ENCODE measurements at places on chromosomes 2 and 18. TPM values are rescaled to one million over a fixed set of nuclear protein-coding genes. Genes with fewer than 3 reads are reported as not detected.

TMEM163 gene
- total RNA-seq: 45.8 TPM

GRCh38 chr2:66531567-66531966 lies 96.6 kb downstream of the MEIS1 start:
- H3K36me3 ChIP-seq: peaks cover 3% of the 10 kb centered on the region
- peak overlapping the region; percentile 79 for H3K27ac ChIP-seq
- H3K4me1 ChIP-seq: peaks cover 42% of the 10 kb centered on the region
- no peak overlapping the region for H3K4me3 ChIP-seq

GRCh38 chr2:42941633-42942176 lies 149.3 kb upstream of the HAAO start:
- no peak for DNase-seq
- no peaks in the 10 kb centered on the region for H3K36me3 ChIP-seq
- H3K4me3 ChIP-seq: no peak overlapping the region

CTAGE1 gene
- not detected for total RNA-seq

DNA sequence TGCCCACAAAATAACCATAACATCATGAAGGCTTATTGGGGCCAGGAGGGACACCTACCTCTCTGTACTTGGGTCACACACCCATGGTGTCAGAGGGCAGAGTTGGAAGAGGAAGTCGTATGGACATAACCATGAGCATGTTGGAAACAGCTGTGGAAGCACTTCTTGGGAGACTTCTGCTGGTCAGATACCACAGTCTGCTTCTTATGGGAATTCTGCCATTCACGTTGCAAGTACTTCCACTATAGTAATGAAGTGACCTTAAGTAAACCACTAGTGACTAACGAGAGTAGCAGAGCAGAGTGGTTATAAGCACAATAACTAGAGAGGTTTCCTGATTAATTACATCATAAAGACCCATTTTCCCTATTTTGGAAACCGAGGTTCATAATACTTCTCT lies 61.1 kb upstream of the TFPI start:
- H3K27me3 ChIP-seq: no peaks in the 10 kb centered on the region
- no peaks in the 10 kb centered on the region for H3K36me3 ChIP-seq
- no peak overlapping the region for H3K4me3 ChIP-seq
- DNase-seq: no peak
- H3K27ac ChIP-seq: no peak overlapping the region
- H3K4me1 ChIP-seq: no peaks in the 10 kb centered on the region

DNA sequence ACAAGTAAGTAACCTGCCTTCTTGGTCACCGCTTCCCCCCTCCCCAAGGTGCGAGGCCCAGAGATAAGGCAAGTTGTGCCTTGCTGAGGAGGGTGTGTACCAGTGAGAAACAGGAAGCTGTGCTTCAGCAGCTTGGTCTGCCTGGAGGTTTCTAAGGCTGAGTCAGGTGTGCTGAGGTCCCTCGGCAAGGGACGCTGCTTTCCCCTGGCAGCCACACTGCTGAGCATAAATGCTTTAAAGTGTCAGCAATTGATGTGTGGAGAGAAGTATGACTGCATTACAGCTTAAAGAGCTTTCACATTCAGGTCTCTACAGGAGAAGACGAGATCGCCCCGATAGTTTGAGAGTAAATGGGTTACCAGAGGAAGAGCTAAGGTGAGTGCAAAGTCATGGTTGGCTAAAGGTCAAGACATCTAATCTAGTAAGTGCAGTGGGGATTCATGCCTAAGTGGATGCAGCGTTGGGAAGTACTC lies 86.9 kb downstream of the LIMS1 start:
- peaks cover 35% of the 10 kb centered on the region for H3K4me1 ChIP-seq
- H3K36me3 ChIP-seq: no peaks in the 10 kb centered on the region
- DNase-seq: no peak
- no peaks in the 10 kb centered on the region for H3K27me3 ChIP-seq

WDPCP gene
- 9.2 TPM for total RNA-seq

DNA sequence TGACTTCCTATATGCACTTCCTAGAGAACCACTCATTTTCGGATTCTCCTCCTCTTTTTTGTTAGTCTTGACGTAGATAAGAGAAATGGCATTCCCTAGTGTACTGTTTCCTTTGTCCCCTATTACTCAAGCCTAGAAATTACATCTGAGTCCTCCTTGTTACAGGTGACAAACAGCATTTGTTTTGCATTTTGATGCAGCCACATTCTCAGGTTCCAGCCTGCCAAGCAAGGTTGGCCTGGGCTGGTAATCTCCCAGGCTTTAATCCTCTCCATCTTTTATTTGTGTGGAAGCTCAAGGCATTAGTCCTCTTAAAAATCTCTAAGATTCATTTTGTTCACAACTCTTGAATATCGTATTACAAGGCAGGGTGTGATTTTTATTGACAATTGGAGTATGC lies 318.0 kb upstream of the NRP2 start:
- no peak overlapping the region for H3K27ac ChIP-seq
- peaks cover 21% of the 10 kb centered on the region for H3K4me1 ChIP-seq
- no peaks in the 10 kb centered on the region for H3K27me3 ChIP-seq
- no peak overlapping the region for H3K4me3 ChIP-seq
- no peaks in the 10 kb centered on the region for H3K36me3 ChIP-seq
- peak; percentile 5 for DNase-seq

D2HGDH gene
- 19.4 TPM for total RNA-seq

IL36RN gene
- total RNA-seq: not detected

HRH4 gene
- total RNA-seq: 0.14 TPM

- DNase-seq: no peak
Measured at GRCh38 chr18:55013685-55014084, 54.4 kb upstream of the CCDC68 start.

GRCh38 chr2:4693266-4693665 lies 989.9 kb downstream of the DCDC2C start:
- H3K36me3 ChIP-seq: no peaks in the 10 kb centered on the region
- no peak overlapping the region for H3K4me3 ChIP-seq
- H3K4me1 ChIP-seq: peaks cover 17% of the 10 kb centered on the region
- no peak for DNase-seq

RRM2 gene
- total RNA-seq: 20.7 TPM

- H3K27ac ChIP-seq: no peak overlapping the region
- no peaks in the 10 kb centered on the region for H3K4me1 ChIP-seq
- H3K4me3 ChIP-seq: no peak overlapping the region
- DNase-seq: no peak
- no peaks in the 10 kb centered on the region for H3K27me3 ChIP-seq
- H3K36me3 ChIP-seq: no peaks in the 10 kb centered on the region
Measured at GRCh38 chr2:192347542-192347941, 152.8 kb upstream of the TMEFF2 start.

- no peaks in the 10 kb centered on the region for H3K36me3 ChIP-seq
- H3K4me1 ChIP-seq: no peaks in the 10 kb centered on the region
- H3K27ac ChIP-seq: no peak overlapping the region
- no peaks in the 10 kb centered on the region for H3K27me3 ChIP-seq
- H3K4me3 ChIP-seq: no peak overlapping the region
Measured at GRCh38 chr2:55391155-55391554, 28.5 kb downstream of the CCDC88A start.

DNA sequence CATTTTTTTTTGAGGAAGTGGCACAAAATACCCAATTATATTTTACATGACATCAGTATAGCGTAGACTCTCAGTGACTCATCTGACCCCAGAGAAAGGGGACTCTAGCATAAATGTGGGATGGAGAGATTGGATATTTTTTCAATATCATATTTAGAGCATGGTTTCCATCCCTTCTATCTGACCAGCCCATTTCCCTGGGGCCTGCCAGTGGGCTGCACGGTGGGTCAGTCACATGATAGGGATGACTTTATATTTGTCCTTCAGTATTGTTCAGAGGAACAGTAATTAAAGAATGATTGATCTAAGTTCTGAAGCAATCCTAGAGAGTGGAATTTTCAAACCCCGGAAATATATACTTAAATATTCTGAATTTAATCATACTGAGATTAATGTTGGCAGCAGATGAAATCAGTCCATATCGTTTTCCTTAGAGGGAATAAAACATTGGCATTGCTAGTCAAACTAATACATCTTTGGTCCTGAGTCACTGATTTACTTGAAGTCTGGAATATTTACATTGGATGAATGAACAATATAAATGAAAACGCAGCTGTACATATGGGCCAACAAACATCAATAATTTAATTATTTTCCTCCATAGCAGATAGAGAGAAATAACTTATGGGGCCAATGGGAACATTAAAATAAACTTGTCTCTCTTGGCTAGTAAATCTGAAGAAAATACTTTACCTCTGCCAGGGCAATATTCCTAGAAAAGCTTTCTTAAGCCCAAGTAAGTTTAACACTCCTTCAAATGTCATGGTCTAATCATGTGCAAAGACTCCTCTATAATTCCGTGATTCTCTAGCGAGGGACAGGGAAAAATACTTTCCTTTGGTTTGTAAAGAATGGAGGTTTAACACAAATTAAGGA lies 563.6 kb upstream of the PKDCC start:
- H3K4me1 ChIP-seq: no peaks in the 10 kb centered on the region
- no peaks in the 10 kb centered on the region for H3K36me3 ChIP-seq
- no peaks in the 10 kb centered on the region for H3K27me3 ChIP-seq
- no peak overlapping the region for H3K4me3 ChIP-seq
- H3K27ac ChIP-seq: no peak overlapping the region
- DNase-seq: no peak

ONECUT2 gene
- total RNA-seq: 0.04 TPM

DNA sequence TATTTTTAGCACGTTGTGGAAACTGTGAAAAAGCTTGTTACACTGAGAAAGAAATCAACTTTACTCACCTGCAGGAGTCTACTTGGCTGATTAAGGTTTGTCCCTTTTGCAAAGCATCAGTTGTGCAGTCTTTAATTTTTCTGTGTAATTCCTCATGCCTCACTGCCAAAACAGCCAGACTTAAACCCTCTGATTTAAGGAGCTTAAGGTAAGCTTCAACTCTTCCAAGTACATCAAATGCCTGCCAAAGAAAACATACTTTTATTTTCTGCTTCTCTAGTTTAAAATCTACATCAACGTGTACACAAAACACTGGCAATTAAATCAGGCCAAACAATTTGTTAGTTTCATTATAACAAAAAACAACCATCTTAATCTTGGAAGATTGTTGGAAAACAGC lies 98.0 kb upstream of the TTN start:
- H3K4me1 ChIP-seq: peaks cover 5% of the 10 kb centered on the region
- H3K36me3 ChIP-seq: peaks cover 55% of the 10 kb centered on the region

DNA sequence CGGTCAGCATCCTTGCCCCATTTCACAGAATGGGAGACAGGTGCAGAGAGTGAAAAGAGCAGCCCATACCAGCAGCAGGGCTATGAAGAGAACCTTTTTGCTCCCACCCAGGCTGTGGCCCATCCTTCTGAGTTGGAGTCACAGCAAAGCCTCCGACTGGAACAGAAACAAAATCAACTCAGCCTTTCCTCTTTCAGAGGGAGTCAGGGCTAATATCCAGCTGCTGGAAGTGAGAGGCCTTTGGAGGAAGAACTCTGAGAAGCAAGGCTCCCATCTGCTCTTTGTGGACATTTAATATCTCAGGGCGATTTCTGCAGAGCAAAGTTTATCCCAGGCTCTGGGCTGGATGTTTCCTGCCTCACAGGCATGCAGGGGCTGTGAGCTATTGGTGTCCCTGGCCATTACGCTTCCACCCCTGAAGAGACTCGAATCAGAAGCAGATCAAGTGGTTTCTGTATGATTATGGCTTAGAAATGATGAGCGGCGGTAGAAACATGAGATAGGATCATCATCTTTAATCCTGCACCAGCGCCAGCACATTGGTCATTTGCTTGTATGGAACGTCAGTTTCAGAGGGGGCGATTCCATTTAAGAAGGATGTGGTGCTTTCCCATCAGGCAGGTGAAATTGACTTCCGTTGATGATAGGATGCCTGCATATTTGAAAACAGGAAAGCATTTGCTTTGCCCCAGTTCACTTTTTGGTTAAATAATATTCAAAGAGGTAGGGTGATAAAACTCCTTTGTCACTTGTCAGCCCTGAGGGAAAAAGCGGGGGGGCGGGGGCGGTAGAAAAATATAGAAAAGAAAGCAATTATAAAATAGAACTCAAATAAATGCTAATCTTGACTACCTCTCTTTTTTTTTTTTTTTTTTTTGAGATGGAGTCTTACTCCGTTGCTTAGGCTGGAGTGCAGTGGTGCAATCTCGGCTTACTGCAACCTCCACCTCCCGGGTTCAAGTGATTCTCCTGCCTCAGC lies 152.4 kb downstream of the LRRC30 start:
- H3K27ac ChIP-seq: no peak overlapping the region
- no peak for DNase-seq
- no peaks in the 10 kb centered on the region for H3K4me1 ChIP-seq
- no peaks in the 10 kb centered on the region for H3K36me3 ChIP-seq
- H3K4me3 ChIP-seq: no peak overlapping the region

EMX1 gene
- total RNA-seq: not detected

GRCh38 chr18:26119246-26119645 lies 14.4 kb upstream of the PSMA8 start:
- DNase-seq: peak; percentile 27
- no peak overlapping the region for H3K27ac ChIP-seq
- H3K27me3 ChIP-seq: no peaks in the 10 kb centered on the region
- H3K4me1 ChIP-seq: no peaks in the 10 kb centered on the region

DNA sequence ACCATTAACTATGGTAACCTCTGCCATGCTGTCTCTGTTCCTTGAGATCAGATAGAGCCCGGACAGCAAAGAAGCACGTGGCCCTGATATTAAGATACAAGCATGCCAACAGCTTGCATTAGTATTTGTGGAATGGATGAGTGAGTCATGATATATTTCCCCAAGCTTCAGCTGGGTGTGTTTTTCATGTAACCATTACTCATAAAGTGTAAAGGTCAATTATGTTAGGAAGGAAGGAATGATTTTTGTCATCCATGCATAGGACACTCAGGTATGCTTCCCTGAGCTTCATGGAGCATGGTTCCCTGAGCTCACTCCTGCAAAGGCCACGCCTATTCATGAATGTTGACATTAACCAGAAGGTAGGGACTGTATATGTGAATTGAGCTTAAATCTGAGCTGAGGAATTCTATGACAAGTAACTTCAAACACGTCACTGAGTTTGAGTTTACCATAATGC lies 74.6 kb downstream of the ARL4C start:
- peaks cover 9% of the 10 kb centered on the region for H3K4me1 ChIP-seq
- no peaks in the 10 kb centered on the region for H3K36me3 ChIP-seq
- no peak overlapping the region for H3K4me3 ChIP-seq
- H3K27me3 ChIP-seq: no peaks in the 10 kb centered on the region
- H3K27ac ChIP-seq: no peak overlapping the region

- no peaks in the 10 kb centered on the region for H3K36me3 ChIP-seq
- DNase-seq: no peak
- H3K4me1 ChIP-seq: no peaks in the 10 kb centered on the region
- peaks cover 38% of the 10 kb centered on the region for H3K27me3 ChIP-seq
- H3K4me3 ChIP-seq: no peak overlapping the region
Measured at GRCh38 chr2:190365499-190366204, 22.3 kb downstream of the INPP1 start.

MXD1 gene
- total RNA-seq: 3.6 TPM

CERKL gene
- 0.15 TPM for total RNA-seq

ARHGAP28 gene
- 19.3 TPM for total RNA-seq

DNA sequence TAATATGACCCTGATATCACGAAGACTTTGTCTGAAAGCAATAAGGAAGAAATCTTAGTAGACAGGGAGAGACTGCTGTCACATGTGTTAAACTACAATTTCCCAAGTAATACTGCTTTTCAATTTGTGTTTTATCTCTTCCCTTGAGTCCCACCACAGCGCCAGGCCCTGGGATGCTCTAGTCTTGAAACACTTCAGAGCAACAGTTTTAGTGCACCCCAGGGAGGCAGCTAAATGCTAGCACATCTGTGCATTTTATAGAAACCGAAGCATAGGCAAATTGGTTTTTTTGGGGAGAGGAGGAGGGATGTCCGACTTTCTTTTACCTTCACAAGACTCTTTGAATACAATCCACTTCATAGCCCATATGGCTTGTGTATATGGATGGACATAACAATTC lies 550.0 kb upstream of the SYT4 start:
- no peak for DNase-seq
- H3K27ac ChIP-seq: no peak overlapping the region
- no peaks in the 10 kb centered on the region for H3K4me1 ChIP-seq
- H3K27me3 ChIP-seq: no peaks in the 10 kb centered on the region
- no peaks in the 10 kb centered on the region for H3K36me3 ChIP-seq
- no peak overlapping the region for H3K4me3 ChIP-seq

- peak; percentile 74 for DNase-seq
- H3K36me3 ChIP-seq: no peaks in the 10 kb centered on the region
Measured at GRCh38 chr2:189142893-189143759, 36.4 kb downstream of the COL5A2 start.

Data from cardiac muscle cell (in vitro differentiated cells and primary cell).